Stimulated activated CD4-positive, alpha-beta T cell treated with anti-CD3 and anti-CD28 coated beads, Interleukin-2, amount 100 ng/mL, for 48 hours (primary cell): ENCODE measurements at places on chromosomes 3 and 15.

GRCh38 chr3:178568155-178568731 is 32.0 kb downstream of the KCNMB2 start:
- no peak for DNase-seq

DNA sequence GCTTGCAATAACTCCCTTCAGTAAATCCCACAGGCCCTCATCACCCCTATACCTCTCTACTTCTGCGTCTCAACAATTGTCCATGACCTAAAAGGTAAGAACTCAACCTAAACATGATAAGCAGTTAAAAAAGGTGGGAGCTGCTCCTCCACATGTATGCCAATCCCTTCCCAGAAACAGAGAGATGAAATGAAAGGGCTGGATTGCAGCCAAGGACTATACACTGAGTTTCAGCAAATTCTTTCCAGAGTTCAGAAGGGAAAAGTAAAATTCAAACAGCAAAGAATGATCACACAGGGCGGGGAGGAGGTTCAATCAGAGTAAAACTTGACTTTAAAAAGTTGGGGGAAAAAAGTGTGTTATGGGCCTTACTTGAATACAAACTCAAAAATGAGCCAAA is 27.5 kb downstream of the PLOD2 start:
- DNase-seq, result no peak

GRCh38 chr3:187125319-187126031 is 13.8 kb downstream of the RPL39L start:
- DNase-seq, result no peak

GRCh38 chr15:61834076-61834697 is 226.1 kb downstream of the VPS13C start:
- DNase-seq, result peak; percentile 76

GRCh38 chr3:170697908-170698307 is 112.0 kb upstream of the SLC7A14 start:
- no peak for DNase-seq

DNA sequence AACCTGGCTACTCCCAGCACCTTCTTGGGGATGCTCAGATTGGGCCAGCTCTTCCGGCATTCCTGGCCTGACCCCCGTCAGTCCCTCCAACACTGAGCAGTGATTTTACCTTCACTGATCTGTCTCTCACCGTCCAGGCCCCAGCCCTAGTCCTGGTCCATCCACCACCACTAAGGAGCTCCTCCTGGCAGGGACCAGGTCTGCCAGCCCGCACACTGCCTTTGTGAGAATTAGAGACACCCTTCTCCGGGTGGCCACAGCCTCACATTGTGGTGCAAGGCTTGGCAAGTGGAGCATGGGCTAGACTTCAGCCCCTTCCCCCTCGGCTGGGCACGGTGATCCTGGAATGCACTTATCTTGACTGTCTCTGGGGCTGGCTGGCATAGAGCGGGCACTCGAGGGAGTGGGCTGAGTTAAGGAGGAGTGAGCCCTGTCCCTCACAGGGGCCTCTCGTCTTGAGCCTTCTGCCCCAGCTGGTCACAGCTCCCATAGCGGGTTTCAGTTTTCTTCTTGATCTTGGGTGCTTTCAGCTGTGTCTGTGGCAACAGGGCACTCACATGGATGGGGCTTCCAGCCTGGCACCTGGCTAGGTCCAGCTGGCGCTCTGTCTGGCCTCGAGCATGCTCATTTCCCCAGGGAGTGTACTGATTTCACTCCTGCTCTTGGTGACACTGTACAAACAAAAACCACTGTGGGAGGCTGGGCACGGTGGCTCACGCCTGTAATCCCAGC is 53.9 kb downstream of the LINGO1 start:
- DNase-seq, result no peak

- peak; percentile 93 for DNase-seq
These were observed at the start of gene TSEN2 for GRCh38 chr3:12484198-12484982. Gene TSEN2, plus strand, starts transcription at chr3:12484480. Its CDS starts 5,321 bp downstream, at chr3:12489801.

- no peak for DNase-seq
These were observed 41.5 kb downstream of the ABHD2 start for GRCh38 chr15:89129816-89130134.

- DNase-seq, result no peak
These were observed 58.7 kb downstream of the SMAD3 start for GRCh38 chr15:67124111-67124510.

GRCh38 chr3:155815030-155815545 is 9.0 kb upstream of the C3orf33 start:
- no peak for DNase-seq

- DNase-seq, result no peak
These were observed 3.6 kb downstream of the CADM2 start for GRCh38 chr3:84962415-84962814.

DNA sequence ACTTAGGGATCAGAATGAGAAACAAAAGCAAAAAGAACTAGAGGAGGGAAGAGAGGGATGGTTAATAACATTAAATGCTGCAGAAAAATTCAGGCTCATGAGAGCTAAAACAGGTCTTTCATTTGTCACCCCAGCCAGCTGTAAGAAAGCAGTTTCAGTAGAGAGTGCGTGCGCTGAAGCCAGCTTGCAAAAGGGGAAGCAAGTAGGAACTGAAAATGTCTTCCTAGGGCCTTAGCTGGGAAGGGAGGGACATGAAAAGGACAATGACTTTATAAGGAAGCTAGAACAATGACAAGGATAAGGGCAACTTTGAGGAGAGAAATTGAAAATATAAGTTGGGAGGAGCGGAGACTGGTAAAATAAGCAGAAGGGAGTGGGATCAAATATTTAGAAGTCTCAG is 3.1 kb downstream of the CIAO2A start:
- no peak for DNase-seq

- DNase-seq, result peak; percentile 32
These were observed 3.8 kb downstream of the TCTA start for GRCh38 chr3:49415931-49416601.

DNA sequence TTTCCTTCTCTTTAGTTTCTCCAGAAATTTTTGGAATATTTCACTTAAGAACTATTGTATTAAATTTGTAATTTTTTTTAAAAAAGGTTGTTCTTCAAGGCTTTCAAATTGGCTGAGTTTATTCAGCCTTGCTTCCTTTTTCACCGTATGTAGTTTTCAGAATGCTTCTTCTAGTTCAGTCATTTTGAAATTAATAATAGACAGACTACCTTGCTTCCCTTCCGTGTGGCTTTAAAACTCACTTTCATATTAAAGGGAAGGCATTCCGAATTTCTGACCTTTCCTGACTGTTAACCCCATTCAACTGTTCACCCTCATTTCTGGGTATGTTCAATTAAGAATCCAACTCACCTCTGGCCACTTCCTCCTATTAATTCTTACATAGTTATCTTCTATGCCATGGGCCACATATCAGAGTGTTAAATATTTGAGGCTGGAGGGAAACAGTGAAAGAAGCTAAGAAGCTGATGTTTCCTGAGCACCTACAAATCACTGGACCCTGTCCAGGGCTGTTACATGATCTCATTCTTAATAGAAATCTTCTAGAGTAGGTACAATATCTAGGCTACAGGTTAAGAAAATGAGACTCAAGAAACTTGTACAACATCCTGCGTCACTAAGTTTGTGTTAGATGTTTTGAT is 237.5 kb downstream of the P3H2 start:
- no peak for DNase-seq

GRCh38 chr3:77244981-77245380 is 205.1 kb downstream of the ROBO2 start:
- DNase-seq, result no peak
